ENCODE measurements at places on chromosomes 7 and 10.

DNA sequence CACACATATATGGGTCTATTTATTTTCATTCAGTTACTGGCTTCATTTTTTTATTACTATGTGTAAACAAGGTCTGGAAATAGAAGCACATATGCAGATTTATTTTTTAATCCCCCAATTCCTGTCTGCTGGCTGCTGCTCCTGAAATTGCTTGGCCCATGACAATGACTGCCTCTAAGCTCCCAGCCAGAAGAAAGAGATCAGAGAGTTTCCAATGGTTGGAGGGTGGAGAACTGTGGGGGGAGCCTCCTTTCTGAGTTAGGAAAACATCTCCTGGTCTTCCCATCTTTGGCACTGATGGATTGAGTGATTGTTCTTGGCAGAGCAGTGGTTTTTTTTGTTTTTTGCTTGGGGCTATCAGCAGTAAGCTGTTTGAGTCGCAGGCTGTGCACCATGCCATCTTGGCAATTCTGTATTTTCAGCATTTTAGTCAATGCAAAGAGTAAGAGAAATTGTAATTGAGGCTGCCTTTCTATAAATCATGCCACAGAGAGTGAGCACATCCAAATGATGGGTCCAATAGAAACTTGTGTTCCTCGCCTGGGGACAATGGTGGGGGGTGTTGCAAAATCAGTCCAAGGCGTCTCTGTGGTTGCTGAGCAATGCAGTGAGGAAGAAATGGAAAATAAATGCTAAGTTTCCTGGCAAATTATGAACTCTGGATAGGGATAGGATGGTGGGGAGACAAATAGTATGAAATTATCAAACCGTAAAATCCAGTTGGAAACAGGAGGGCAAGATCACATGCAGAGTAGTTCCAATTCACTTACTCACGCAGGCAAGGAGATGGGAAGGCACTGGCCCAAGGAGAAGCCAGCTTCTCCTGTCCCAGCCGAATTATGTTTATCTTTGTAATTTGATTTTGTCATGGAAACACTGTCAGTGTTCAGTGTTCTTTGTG is 382.4 kb downstream of the SORCS3 start:
- no peak for DNase-seq

- no peak for DNase-seq
Measured at GRCh38 chr7:25313526-25313925, 85.2 kb upstream of the NPVF start.

- no peak for DNase-seq
Measured at GRCh38 chr10:130453721-130454542, 317.7 kb downstream of the GLRX3 start.

DNA sequence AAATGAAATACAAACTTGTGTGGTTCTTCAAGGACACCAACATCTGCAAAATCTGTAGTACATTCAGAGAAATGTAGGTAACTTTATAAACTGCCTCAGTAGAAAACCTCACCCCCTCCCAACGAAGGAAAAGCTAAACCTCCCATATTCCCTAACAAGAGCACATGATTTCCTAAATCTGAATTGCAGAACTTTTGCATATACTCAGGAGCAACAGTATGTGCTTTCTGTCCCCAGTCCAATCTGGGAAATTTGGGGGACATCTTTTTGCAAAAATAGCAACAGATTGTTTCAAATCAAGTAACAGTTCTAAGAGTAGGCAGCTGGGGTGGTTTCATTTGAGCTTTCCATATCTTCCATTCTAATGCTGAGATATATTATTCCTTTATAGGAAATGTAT is 15.8 kb upstream of the MSS51 start:
- DNase-seq: no peak

DNA sequence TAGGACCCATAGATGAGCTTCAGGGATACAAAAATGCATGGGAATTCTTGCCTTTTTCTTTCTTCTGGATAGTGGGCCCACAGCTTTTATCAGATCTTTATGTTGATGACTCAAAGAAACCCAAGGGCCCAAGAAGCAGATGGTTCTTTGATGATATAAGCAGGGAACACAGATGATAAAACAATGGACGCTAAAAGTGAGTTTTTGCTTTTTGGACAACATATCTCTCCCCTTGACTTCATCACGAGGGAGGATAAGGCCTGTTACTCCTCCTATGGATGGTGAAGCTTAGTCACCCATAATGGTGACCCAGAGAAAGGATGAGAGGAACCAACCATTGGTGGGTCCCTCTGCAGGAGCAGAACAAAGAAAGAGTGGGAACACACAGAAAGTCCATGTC is 6.5 kb upstream of the OGA start:
- DNase-seq: no peak

All from HCEC 1CT (cell line).